ENCODE measurements at places on chromosomes 3 and 15.

DNA sequence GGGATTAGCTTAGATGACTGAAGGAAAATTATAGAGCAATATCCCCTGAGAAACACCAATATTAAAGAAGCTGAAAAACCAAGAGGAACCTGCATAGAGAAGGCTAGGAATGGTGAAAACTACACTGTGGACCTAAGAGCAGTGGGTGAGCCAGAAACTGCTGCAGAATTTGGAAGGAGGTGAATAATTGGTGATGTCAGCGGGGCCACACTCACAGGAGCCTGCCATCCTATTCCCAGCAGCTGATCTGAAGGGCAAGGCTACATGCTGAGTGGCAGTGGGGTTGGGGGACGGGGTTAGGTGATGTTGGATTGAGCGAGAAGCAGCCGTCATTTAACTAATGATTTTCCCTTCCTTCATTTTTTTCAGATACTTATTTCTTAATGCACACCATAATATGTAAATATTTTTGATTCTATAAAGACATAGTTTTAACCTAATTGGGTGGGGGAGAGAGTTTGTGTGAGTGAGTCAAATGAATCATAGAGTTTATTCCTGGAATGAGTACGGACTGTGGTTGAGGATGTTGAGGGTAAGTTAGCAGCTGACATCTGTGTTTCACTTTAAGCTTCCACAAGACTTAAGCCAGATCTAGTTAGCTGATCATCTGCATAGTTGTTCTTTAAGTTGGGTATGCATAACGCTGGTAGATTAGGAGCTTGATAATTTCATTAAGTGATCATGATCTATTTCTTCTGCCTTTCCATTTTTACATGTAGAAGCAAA, 222.8 kb downstream of the PTPRG start:
- no peak for DNase-seq

DNA sequence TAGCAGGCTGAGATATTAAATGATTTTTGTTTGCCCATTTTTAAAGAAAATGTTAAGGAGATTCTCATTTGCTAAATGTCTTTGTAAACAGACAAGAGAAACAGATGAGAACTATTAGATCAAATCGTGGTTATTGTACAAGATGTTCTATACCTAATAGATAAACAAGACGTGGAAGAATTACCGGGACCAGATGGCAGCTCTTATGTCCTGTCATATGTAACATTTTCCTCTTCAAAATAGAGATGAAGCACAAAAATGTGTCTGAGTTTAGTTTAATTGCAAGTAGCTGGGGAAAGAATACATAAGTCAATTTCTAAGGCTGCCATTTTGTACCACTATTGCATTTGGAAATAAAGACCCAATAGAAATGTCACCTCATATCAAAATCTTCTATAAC, 553.7 kb downstream of the TUSC7 start:
- no peak for DNase-seq

DNA sequence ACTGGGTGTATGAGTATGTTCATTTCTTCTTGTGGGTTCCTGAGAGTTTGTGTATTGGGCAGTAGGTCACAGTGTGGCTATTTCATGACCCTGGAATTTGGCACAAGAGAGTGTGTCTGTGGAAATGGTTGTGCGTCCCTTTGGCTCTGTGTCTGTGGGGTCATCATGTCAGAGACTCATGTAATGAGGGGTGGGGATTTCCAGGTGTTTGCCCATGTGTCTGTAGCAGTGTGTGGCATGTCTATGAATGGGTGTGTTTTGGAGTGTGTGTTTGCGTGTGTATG, 1.3 kb upstream of the GATA2 start:
- no peak for DNase-seq

GRCh38 chr3:186823386-186823785, 17.1 kb upstream of the RFC4 start:
- DNase-seq, result no peak
